ENCODE measurements at places on chromosomes 7 and 10. TPM values are rescaled to one million over a fixed set of nuclear protein-coding genes. Genes with fewer than 3 reads are reported as not detected.

BRI3 gene
- polyA plus RNA-seq = 57.6 TPM

IRF5 gene
- not detected for polyA plus RNA-seq

PALD1 gene
- 0.98 TPM for polyA plus RNA-seq

CLEC2L gene
- 17.8 TPM for polyA plus RNA-seq

PSD gene
- 68.8 TPM for polyA plus RNA-seq

GIMAP5 gene
- not detected for polyA plus RNA-seq

CYP17A1 gene
- not detected for polyA plus RNA-seq

C10orf88 gene
- polyA plus RNA-seq = 23.7 TPM

CYP3A7 gene
- not detected for polyA plus RNA-seq

SEMA3E gene
- 8.2 TPM for polyA plus RNA-seq

SLC26A3 gene
- not detected for polyA plus RNA-seq

ALOX5 gene
- polyA plus RNA-seq = not detected

SPDYE8 gene
- 0.63 TPM for polyA plus RNA-seq

TBXAS1 gene
- 2.8 TPM for polyA plus RNA-seq

EPO gene
- not detected for polyA plus RNA-seq

ARHGAP22 gene
- polyA plus RNA-seq = 0.15 TPM

DLG5 gene
- polyA plus RNA-seq = 84.0 TPM

SFTPA1 gene
- polyA plus RNA-seq = not detected

Data from neural cell (in vitro differentiated cells).